Stimulated activated CD4-positive, alpha-beta T cell treated with anti-CD3 and anti-CD28 coated beads, Interleukin-2, amount 100 ng/mL, for 48 hours (primary cell): ENCODE measurements at places on chromosomes 13 and 19.
A peak's percentile ranks its signal among the peaks of the same experiment; 100 is the strongest.

DNA sequence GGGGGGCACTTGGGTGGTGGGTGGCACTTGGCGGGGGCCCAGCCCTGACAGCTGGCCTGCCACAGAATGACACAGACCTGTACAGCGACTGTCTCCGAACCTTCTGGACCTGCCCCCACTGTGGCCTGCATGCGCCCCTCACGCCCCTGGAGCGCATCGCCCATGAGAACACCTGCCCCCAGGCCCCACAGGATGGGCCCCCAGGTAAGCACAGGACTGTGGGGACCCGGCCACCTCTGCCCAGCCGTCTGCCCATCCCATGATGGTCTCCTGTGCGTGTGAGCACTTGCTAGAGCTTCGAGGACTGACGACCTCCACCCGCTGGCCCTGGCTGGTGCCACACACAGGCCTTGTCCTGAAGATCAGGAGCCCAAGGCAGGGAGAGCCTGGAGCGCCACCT is 32.0 kb downstream of the DHX34 start:
- DNase-seq = no peak

- DNase-seq = no peak
Measured at GRCh38 chr13:34241332-34241731, 423.4 kb downstream of the RFC3 start.

DNA sequence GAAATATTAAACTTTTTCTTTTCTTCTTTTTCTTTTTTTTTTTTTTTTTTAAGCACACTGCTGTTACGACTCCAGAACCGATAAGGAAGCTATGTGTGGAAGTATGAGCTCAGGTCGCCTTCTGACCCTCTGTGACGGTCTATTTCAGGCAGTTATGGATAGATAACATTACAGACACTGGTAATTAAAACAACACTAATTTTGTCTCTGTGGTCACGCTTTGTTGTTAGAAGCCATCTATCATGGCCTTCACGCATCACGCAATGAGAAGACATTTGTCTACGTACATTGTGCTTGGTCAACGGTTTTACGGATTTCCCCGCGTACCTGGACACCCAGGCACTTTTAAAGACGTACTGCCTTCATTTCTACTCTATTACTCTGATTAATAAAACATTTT is 306.0 kb upstream of the ZNF507 start:
- no peak for DNase-seq

- DNase-seq = no peak
Measured at GRCh38 chr13:62483774-62484173, 1068.1 kb upstream of the PCDH20 start.

GRCh38 chr13:96229356-96229755 is 139.4 kb downstream of the HS6ST3 start:
- DNase-seq = no peak

GRCh38 chr13:22536851-22537250 is 643.9 kb upstream of the SGCG start:
- no peak for DNase-seq

- no peak for DNase-seq
Measured at GRCh38 chr13:109629737-109630136, 156.6 kb downstream of the IRS2 start.

- DNase-seq = no peak
Measured at GRCh38 chr19:6059988-6060599, 50.2 kb downstream of the RFX2 start.

- no peak for DNase-seq
Measured at GRCh38 chr19:7272856-7273578, 21.2 kb downstream of the INSR start.

DNA sequence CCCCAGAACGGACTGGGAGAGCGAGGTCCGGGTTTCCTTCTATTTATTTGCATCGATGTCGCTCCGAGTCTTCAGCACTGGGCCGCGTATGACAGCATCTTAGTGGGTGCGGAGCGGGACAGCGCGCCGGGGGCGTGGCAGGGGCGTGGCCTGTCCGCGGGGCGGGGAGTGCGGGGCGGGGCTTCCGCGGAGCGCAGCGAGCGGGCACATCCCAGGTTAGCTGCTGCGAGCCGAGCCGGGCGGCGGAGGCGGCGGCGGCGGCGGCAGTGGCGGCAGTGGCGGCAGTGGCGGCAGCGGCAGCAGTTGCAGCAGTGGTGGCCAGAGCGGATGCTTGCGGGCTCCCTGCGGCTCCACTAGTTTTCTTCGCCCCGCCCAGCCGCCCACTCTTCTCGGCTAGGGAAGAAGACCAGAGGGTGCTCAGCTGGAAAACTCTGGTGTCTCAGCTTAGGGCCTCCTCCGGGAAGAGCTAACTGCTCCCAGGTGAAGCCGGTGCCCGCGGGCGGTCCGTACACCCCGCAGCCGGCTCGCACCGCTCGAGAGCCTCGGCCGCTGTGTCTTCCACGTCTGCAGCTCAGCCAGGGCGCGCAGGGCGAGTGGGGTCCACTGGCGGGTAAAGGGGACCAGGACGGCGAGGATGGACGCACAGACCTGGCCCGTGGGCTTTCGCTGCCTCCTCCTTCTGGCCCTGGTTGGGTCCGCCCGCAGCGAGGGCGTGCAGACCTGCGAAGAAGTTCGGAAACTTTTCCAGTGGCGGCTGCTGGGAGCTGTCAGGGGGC is at the start of gene GPC5:
Gene GPC5, plus strand, starts transcription at position 209 of the 776 bp plus-strand sequence.
- DNase-seq = peak; percentile 87

GRCh38 chr13:113592571-113592970 is 8.0 kb downstream of the TFDP1 start:
- no peak for DNase-seq

GRCh38 chr19:814152-815078 is 7.3 kb downstream of the PLPPR3 start:
- no peak for DNase-seq

DNA sequence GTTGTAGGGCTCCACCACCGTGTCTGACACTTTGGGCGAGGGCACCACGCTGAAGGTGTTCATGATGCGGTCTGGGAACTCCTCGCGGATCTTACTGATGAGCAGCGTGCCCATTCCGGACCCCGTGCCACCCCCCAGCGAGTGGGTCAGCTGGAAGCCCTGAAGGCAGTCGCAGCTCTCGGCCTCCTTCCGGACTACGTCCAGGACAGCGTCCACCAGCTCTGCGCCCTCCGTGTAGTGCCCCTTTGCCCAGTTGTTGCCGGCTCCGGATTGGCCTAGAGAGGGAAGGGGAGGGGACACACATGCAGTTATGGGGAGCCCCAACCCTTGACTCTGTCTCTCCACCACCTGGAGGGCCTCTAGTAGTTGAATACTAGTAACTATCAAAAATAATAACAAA is 6.2 kb downstream of the TUBB4A start:
- no peak for DNase-seq

DNA sequence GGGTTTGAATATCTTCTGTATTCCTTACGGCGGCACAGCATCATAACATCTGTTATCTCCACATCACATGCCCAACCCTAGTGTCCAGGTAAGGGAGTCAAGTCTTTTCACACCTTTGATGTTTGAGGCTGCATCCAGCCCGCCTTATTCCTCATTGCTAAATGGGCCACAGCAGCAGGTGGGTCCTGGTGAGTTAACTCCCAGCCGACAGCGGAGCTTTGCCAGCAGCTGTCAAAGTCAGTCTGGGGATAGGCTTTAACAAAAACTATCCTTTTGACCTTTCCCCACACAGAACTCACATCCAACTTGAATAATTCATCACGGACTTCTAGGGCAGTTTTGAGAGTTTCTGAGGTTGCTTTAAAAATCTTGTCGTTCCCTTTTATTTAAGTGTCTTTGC is 235.1 kb downstream of the DLEU7 start:
- DNase-seq = no peak

GRCh38 chr13:79660361-79660760 is 179.4 kb downstream of the NDFIP2 start:
- DNase-seq = no peak

DNA sequence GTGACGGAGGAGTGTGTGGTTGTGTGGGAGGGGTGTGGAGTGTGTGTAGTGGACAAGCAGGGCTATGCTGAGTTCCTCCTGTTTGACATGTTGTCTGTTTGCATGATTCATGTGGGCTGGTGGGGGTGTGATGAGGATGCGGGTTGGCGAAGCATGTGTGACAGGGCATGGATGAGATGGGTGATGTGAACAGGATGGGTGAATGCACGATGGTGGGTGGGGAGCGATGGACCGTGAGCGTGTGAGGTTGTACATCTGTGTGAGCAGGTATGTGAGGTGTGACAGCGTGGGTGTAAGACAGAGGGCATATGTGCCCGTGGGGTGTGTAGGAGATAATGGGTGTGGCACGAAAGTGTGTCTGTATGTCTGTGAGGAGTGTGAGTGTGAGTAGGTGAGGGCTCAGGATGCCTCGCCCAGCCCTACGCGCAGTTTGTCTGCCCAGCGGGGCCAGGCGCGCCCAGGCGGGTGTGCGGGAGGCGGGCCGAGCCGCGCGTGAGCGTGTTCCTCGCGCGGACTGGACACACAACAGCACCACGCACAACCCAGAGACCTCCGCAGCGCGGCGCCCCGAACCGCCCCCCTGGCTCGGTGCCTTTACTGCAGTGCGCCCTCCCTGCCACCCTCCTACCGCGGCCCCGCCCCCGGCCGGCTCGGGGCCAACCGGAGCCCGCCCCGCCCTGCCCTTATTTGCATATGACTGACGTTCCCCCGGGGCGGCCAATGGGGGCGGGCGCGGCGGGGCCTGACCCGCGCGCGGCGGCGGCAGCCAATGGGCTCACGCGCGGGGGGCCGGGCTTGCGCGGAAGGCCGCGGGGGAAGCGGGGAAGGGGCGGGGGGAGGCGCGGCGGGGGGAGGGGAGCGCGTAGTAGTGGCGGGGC is 14.4 kb downstream of the CIC start:
- DNase-seq = peak; percentile 92

DNA sequence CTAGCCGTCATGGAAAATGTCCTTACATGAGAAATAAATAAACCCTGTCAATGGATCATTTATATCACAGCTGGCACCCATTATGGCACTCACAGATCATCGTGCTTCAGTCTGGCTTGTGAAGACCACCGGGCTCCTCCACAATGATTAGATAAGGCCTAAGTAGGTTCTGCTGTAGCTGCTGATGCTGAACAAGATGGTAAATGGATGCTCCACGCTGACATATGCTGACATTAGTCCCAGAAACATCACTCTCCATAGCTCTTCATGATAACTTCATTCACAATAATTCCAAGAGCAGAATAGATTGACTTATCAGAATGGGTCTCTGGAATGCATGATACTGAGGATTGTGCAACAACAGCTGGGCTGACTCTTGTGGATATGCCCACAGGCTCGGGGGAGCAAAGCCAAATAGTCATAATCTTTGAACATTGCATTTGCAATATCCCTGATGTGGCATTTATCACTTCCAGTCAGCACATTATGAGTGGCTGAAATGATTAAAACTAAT is 63.8 kb upstream of the RXFP2 start:
- DNase-seq = no peak

GRCh38 chr13:30789166-30789862 is 54.0 kb downstream of the ALOX5AP start:
- DNase-seq = no peak

- DNase-seq = no peak
Measured at GRCh38 chr13:99228737-99229691, 28.4 kb downstream of the UBAC2 start.

DNA sequence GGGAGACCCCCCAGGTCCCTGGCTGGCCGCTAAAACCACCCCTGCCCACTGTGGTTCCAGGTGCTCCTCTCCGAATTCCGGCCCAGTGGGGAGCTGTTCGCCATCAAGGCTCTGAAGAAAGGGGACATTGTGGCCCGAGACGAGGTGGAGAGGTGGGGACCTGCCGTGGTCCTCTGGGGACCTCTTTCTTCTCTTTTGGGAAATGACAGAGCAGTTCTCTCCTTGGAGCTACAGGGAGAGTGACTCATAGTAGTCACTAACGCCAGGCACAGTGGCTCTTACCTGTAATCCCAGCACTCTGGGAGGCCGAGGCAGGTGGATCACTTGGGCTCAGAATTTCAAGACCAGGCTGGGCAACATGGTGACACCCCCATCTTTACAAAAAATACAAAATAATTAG is 7.3 kb downstream of the PTGER1 start:
- DNase-seq = no peak

DNA sequence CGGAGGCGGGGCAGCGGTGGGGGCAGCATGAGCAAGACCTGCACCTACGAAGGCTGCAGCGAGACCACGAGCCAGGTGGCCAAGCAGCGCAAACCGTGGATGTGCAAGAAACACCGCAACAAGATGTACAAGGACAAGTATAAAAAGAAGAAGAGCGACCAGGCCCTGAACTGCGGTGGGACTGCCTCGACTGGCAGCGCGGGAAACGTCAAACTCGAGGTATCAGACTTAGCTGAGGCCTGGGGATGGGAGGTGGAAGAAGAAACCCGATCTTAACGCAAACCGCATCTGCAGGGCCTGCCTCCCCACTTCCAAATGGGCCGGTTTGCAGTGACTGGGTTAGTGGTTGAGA is 693 bp downstream of the RFXAP start:
- peak; percentile 11 for DNase-seq

DNA sequence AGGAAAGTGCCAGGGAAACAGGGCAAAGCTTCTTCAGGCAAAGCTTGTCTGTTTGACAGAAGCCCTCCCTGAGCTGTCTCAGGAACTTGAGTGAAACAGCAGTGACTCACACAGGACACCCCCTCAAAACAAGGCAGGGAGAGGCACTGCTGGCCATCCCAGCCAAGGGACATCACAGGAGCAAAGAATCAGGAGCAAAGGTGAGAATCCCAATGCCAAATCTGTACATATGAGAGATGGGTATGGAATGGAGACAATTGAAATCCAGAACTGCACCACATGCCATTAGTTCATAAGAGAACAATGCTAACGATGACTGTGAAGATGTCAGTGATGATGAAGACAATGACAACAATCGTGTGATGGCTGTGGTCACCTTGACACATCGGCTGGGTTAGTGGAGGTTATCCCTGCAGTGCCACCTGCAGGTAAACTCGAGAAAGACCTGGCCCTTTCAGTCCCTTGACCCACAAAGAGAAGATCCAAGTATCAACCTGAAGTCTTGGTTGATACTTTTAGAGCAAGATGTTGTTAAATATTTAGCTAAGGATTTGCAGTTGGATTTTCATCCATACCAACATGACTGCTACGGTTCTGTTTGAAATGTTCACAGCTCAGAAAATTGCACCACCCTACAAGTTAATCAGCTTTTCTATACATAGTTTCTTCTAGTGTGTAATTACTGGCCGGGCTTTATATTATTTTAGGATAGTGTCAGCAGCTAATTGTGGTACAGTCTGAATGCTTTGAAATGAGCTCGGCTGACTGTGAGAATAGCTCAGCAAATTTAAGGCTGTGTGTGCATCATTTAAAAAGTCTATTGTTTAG is 42.0 kb upstream of the IPO5 start:
- DNase-seq = peak; percentile 2

GRCh38 chr13:94352057-94352456 is 127.4 kb downstream of the DCT start:
- no peak for DNase-seq

- no peak for DNase-seq
Measured at GRCh38 chr13:64704121-64704649, 2526.0 kb downstream of the PCDH9 start.

- no peak for DNase-seq
Measured at GRCh38 chr13:79999601-80000000, 341.3 kb downstream of the SPRY2 start.
